ENCODE measurements at places on chromosomes 13 and 19. TPM values are rescaled to one million over a fixed set of nuclear protein-coding genes. Genes with fewer than 3 reads are reported as not detected.

The PSPN gene
- total RNA-seq: 1.2 TPM

The PCDH20 gene
- total RNA-seq: not detected

The KLK4 gene
- total RNA-seq: not detected

The SPACA4 gene
- total RNA-seq: not detected

The PSG5 gene
- total RNA-seq: not detected

The RGL3 gene
- total RNA-seq: not detected

Data from pericardium fibroblast (primary cell).